ENCODE measurements at places on chromosomes 16 and 17.

DNA sequence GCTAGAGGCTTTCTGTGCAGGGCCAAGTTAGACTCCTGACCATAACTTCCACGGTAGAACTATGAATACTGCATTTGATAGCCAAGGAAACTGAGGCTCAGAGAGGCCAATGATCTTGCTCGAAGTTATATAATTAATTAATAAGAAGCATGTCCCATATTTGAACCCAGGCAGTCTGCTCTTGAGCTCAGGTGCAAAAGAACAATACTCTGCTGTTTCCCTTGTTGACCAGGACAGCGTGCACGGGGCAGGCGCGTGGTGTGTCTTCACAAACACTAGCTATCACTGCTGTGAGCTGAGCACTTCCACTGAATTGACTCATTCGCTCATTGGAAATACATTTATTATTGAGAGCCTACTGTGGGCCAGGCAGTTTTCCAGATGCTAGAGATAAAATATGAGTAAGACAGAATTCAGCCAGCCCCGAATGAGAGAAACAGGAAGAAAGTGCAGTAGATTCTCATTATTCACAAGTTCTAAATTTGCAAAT is 1.6 kb downstream of the CHD9 start:
- no peak for DNase-seq

GRCh38 chr16:81318711-81319110 is 3.9 kb downstream of the GAN start:
- no peak for DNase-seq

DNA sequence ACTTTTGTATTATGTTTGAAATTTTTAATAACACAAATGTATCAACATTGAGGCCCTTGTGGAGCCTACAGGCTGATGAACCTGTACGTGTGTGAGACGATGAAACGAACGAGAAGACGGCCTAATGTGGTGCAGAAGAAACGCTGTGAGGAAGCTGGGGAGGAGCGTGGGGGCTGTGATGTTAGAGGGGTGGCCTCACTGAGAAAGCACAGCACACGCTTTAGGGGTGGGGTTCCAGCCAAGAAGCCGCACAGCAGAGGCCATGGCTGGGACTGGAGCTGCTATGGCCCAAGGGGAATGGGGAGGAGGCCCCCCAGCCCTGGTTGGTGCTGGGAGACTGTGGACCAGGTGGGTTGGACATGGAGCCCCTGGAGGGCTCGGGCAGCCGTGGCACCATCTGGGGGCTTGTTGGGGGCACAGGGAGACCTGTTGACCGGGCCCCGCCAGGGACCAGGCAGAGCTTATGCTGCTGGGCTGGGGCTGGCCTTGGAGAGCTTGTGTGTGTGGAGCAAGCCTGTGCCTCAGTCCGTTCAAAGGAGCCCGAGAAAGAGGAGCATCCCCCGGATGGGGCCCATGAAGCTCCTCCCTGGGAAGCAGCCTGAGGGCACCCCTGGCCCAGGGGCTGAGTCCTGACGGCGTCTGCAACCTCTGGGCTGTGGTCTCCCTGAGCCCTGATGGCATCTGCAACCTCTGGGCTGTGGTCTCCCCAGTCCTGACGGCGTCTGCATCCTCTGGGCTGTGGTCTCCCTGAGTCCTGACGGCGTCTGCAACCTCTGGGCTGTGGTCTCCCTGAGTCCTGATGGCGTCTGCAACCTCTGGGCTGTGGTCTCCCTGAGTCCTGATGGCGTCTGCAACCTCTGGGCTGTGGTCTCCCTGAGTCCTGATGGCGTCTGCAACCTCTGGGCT is 44.7 kb downstream of the METRNL start:
- no peak for DNase-seq

GRCh38 chr17:78269955-78270381 is 38.5 kb downstream of the TMEM235 start:
- DNase-seq, result no peak

- DNase-seq, result no peak
These were observed 11.2 kb downstream of the NAGPA start for GRCh38 chr16:5022521-5022920.
